ENCODE measurements at places on chromosomes 11 and 22.
A peak's percentile ranks its signal among the peaks of the same experiment; 100 is the strongest.

DNA sequence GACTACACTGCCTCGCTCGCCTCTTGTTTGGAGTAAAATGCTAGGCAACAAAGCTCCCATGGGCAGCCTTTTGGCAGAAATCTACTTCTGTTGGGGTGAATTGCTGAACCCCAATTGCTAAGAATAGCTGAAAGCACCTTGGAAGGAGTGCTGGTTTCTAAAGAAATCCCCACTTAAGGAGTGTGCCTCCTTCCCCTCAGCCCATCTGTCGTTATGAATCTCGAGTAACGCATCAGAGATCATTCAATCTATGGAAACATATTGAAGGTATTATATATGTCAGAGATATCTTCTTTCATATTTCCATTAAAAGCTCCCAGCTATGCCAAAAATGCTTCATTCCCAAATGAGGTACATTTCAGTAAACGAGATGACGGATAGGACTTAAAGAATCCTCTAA is 229.6 kb upstream of the BLID start:
- no peak for DNase-seq

DNA sequence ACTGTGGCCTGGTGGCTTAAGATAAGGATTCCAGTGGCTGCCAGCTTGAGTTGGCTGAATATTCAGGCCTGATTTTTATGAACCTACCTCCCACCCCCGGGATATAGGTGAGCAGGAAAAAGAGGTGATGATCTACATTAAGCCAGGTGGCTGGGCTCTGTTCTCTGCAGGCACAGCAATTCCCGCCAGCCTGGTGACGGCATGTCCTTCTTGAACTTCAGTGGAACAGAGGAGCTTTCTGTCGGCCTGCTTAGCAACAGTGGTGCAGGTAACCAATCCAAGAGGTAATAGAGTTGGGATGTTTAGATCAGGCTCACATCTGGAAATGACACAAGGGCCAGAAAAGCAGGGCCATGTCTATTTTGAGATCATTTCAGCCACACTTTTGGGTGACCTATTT is 68.7 kb downstream of the DEPDC5 start:
- DNase-seq: no peak

DNA sequence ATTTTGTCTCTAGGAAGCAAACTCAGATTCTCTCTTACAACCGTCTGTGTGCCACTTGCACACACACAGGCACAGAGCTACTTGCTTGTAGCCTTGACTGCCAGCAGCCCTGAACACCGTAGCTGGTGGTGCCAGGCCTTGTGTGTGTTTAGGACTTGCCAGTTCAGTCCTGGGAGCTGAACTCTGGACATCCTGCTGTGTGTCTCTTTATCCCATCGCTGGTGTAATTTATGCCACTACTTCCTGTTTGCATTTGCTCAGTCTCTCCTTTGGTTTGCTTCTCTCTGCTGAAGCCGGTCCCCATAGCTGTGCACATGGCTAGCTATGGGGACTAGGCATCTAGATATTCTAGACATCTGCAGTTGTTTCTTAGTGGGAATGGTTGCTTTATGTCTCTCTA is 24.0 kb downstream of the MARK2 start:
- DNase-seq: peak; percentile 67

- no peak for DNase-seq
These were observed 13.3 kb upstream of the CYP2R1 start for GRCh38 chr11:14905104-14906033.

DNA sequence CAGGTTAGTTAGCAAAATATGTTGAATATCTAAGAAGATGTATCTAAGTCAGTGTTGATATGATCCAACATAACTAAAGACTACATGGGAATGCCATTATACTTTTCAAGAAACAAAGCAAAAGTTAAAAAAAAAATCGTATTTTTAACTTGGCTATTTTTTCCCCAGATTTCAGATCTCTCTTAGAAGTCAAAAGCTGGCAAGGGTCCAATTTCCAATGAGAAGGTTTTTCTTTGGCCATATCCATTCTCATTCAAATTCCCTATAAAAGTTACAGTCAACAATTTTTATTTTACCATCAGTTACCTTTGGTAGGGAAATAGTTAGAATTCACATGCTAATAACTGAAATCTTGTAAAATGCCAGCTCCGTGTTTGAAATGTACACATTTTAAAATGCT is 70.5 kb upstream of the FAT3 start:
- no peak for DNase-seq

- peak; percentile 84 for DNase-seq
These were observed at the start of gene ADAMTS15 for GRCh38 chr11:130448416-130449309. Gene ADAMTS15 (plus strand): TSS chr11:130448645. CDS start chr11:130448974, 329 bp downstream.

- peak; percentile 41 for DNase-seq
These were observed at the start of gene HTATIP2 for GRCh38 chr11:20363500-20364340. Gene HTATIP2 (plus strand): TSS chr11:20363714. CDS start chr11:20364238, 524 bp downstream.

DNA sequence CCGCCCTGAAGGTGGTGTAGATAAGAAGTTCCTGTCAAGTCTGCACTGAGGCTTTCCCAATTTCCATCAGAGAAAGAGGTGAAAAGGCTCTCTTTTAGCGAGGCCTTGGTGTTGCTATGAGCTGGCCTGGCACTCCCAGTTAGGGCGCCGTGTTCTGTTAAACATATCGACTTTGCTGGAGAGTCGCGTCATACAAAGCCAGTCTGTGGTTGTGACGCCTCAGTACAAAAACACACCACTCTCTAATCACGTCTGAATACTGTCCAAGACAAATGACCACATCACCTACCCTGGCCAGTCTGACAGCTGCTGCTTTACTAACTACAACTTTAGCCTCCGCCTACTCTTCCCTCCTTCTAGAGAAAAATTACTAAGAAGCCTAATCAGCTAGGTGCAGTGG is 8.0 kb upstream of the TOLLIP start:
- no peak for DNase-seq

DNA sequence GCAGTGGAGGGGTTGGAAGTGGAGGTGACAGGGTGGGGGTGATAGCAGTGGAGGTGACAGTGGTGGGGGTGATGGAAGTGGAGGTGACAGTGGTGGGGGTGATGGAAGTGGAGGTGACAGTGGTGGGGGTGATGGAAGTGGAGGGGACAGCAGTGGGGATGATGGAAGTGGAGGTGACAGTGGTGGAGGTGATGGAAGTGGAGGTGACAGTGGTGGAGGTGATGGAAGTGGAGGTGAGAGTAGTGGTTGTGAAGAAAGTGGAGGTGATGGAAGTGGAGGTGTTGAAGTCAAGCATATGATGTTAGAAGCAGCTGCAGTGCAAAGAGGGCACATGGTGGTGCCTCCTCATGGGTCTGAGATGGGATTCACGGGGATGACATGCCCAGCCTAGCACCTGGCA is 141.5 kb downstream of the CACNA1I start:
- DNase-seq: no peak

DNA sequence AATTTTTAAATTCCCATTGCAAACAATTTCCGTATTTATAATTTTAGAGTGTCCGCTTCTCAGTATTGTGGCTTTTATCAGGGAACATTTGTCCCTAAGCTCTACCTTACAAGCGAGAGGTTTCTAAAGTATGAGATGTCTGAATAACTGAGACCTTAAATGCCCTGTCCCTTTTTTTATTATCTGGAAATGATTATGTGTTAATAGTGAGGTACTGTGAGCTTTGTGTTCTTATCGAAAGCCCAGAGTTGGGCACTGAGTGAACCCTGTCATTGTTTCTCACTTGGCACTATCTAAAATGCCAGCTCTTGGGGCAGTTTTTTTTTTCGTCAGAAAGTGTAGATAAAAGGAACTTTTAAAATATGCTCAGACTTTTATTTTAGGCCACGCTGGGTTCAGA is 9.5 kb downstream of the CTTN start:
- no peak for DNase-seq

DNA sequence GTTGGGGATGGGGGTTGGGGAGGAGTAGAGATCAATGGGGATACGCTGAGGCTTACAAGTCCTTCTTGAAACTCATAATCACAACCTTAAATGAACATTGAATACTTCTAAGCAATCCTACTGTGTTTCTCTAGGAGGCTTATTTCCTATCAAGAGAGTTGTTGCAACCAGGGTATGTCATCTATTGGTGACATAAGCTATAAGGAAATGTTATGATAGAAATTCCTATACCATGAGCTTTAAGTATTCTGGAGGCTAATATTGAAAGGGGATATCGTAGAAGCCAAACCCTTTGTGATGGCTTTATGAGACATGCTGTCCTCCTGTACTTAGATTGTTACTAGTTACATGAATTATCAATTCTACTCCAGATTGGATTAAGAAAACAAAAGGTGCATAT is 72.9 kb downstream of the DKK3 start:
- DNase-seq: no peak

GRCh38 chr11:103031834-103032233 is 60.1 kb downstream of the DCUN1D5 start:
- DNase-seq: no peak

DNA sequence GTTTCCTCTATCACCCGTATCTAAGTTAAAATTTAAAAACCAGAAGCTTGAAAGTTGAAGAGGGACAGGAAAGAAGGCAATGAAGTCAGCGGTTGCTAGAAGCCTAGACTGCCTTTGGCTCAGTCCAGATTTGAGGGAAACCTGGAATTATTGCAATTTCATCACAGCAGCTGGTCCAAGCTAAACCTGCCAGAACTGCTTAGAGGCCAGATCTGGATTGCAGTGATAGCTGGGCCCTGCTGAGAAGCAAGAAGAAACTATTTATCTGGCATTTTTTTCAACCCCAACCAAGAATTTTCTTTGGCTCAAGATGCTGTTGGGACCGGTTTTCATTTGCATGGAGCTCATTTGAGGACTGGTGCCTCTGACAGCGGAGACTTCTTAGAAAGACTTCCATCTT is 121.5 kb upstream of the TEAD1 start:
- no peak for DNase-seq

DNA sequence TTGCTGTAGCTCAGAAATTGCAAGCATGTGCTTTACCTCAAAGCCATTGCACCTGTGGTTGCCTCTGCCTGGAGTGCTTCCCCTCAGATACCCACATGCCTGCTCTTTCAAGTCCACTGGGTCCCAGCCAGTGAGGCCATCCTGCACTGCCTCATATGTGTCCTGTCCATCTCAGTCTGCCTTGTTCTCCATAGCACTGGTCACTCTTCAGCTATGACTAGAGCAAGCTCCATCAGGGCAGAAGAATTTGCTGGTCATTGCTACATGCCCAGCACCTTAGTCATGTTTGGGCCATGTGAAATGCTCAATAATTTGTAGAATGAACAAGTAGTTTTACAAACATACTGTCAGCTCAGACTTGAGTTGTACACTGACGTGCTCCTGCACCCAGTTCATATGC is 64.4 kb upstream of the HORMAD2 start:
- DNase-seq: no peak

- DNase-seq: no peak
These were observed 17.4 kb downstream of the LMO2 start for GRCh38 chr11:33874433-33874832.

DNA sequence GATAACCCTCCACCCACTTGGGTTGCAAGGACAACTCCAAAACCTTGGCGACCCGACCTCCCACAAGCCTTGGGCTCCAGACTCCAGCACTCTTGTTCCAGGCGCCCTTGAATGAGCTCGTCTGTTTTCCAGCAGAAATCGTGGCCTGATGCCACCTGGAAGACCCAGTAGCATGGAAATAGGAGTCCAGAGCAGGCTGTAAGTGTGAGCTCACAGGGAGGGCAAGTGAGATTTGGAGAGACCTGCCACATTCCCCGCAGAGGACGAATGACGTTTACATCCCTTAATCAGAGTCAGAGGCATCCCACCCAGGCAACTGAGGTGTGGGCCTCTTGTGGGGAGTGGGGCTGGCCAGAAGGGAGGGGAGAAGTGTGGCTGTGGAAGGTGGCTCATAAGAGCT is 71.9 kb downstream of the LDLRAD3 start:
- no peak for DNase-seq

DNA sequence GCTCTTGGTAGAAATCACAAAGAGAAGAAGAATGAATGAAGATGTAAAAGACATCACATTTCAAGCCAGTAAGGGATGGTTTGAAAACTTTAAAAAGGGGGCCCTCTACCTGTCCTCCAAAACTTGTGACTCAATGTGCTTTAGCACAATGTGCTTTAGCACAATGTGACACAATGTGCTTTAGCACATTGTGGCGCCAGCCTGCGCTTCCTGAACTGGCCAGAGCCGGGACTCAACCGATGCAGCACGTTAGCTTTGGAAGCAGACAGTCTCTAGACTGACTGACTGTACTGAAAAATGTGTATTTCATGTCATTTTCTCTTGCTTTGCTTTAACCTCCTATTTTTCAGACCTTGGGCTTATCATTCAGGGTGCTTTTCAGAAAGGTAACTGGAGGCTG is 63.5 kb downstream of the FAM83F start:
- no peak for DNase-seq

DNA sequence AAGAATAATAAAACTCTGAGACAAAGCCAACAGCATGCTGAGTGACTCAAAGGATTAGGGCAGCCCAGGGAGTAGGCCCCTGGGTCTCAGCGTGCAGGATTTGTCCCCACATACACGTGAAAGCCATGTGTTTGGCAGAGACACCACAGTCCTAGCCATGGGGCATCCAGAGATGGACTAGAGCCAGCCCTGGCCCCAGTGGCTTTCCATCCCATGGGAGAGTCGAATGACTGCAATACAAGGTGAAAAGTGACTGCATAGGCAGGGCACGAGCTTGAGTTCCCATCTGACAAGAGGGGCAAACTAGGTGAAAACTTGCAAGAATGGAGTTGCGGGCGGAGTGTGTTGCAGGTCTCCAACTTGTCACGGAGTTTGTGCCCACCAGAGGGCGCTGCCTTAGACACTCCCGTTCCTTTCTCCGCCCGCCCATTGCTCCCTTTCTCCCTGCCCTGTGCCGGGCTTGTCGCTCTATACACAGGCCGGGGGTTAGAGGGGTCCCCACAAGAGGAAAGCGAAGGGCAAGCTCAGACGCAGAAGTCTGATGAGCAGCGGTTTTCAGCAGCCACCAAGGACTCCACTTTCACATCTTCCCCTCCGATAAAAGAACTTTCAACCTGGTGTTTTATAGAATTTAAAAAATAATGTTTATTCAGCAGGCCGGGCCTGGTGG is 24.2 kb downstream of the TSKU start:
- DNase-seq: peak; percentile 60

GRCh38 chr22:47218671-47219070 is 456.2 kb downstream of the TBC1D22A start:
- DNase-seq: no peak

DNA sequence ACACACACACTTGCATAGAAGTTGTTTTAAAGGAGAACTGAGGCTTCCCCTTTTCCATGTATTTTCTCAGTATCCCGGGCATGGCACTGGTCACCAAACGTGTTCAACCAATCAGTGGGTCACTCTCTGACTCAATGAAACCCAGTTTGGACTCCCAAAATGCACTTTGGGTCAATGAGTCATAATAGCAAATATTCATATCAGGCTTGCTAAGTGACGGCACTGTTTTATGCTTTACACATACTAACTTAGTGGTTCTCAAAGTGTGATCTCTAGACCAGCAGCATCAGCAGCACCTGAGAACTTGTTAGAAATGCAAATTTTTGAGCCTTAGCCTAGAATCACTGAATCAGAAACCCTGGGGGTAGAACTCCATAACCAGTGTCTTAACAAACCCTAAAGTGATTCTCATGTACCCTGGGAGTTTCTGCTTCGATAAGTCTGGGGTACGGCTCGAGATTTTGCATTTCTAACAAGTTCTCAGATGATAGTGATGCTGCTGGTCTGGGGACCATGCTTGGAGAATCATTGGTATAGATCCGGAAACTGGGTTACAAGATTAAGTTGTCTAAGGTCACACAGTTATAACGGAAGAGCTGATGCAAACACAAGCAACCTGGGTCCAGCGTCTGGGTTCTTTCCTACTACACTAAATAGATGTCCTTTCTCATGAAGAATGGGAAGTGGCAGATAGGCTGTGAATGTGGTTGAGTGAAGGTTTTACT is 35.6 kb downstream of the ETS1 start:
- no peak for DNase-seq

- no peak for DNase-seq
These were observed 82.3 kb upstream of the PHOX2A start for GRCh38 chr11:72326151-72326848.
